Thymus (tissue), 14 donors: ENCODE measurements at places on chromosomes 7 and 10. TPM values are rescaled to one million over a fixed set of nuclear protein-coding genes. Genes with fewer than 3 reads are reported as not detected.

- H3K4me1 ChIP-seq: no peaks in the 10 kb centered on the region
- H3K4me3 ChIP-seq: no peak overlapping the region
- no peaks in the 10 kb centered on the region for H3K36me3 ChIP-seq
- peaks cover 10% of the 10 kb centered on the region for H3K27me3 ChIP-seq
- H3K27ac ChIP-seq: no peak overlapping the region
Observed at GRCh38 chr7:137839903-137840779, 6.6 kb downstream of the DGKI start.

PDE6C gene
- total RNA-seq: not detected

DDIT4 gene
- total RNA-seq: 134 TPM

MUC12 gene
- total RNA-seq: 0.57 TPM

MGMT gene
- 42.4 TPM for total RNA-seq

CLRN3 gene
- 0.05 TPM for total RNA-seq

DNA sequence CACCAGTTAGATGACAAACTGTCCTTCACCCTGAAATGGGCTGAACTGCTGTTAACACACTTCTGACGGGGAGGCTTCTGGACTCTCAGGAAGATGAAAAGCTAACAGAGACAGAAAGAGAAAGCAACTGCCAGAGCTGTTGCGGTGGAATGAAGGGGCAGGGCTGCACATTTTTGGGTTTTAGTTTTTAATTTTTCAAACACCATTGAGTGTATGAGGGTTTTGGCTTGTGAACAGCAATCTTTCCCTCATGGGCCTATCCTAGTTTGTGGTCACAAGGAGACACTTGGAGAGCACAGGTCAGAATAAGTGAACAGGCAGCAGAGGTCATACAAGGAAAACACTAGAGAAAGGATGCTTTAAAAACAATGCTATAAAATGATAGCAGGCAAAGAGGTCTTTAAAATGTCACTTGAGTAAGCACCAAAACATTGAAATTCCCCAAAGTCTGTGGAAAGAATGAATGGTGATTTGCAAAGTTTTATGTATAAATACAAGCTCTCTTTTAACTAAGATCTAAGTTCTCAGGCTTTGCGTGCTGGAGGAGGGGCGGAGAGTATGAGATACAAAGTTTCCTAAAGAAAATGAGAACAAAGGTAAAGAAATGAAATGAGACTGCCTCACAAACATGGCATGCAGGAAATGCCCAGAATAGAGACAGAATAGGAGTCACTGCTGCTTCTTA, 101.4 kb upstream of the GLI3 start:
- no peaks in the 10 kb centered on the region for H3K4me1 ChIP-seq
- no peaks in the 10 kb centered on the region for H3K27me3 ChIP-seq
- no peaks in the 10 kb centered on the region for H3K36me3 ChIP-seq
- H3K4me3 ChIP-seq: no peak overlapping the region

GRCh38 chr10:86058964-86059363, 307.6 kb downstream of the GRID1 start:
- H3K27me3 ChIP-seq: no peaks in the 10 kb centered on the region
- no peak overlapping the region for H3K27ac ChIP-seq
- no peaks in the 10 kb centered on the region for H3K4me1 ChIP-seq
- H3K36me3 ChIP-seq: no peaks in the 10 kb centered on the region
- H3K4me3 ChIP-seq: no peak overlapping the region
